ENCODE measurements at places on chromosomes 13 and 19. TPM values are rescaled to one million over a fixed set of nuclear protein-coding genes. Genes with fewer than 3 reads are reported as not detected.

Gene CYTH2
- 12.6 TPM for polyA plus RNA-seq

Gene RGL3
- 3.5 TPM for polyA plus RNA-seq

Gene KIR3DL2
- polyA plus RNA-seq = not detected

Gene GPC5
- polyA plus RNA-seq = 3.8 TPM

Gene DLL3
- polyA plus RNA-seq = 2.1 TPM

Gene RFPL4A
- not detected for polyA plus RNA-seq

Gene C13orf42
- not detected for polyA plus RNA-seq

Gene CASP14
- not detected for polyA plus RNA-seq

Gene OR10H4
- not detected for polyA plus RNA-seq

Gene SHANK1
- 0.11 TPM for polyA plus RNA-seq

Gene RASL11A
- polyA plus RNA-seq = 1.4 TPM

Gene SERTM1
- 0.12 TPM for polyA plus RNA-seq

Gene ZNF432
- polyA plus RNA-seq = 2.0 TPM

Gene TNFSF11
- not detected for polyA plus RNA-seq

Measured in Purkinje cell (primary cell).